Chondrocyte (in vitro differentiated cells): ENCODE measurements at places on chromosomes 16 and 17. TPM values are rescaled to one million over a fixed set of nuclear protein-coding genes. Genes with fewer than 3 reads are reported as not detected.

Gene KRTAP2-1
- total RNA-seq: not detected in 3 replicates

Gene TEX2
- 45.3 to 119 TPM (median 47.3 TPM) in 3 replicates for total RNA-seq

Gene GFAP
- 0.55 to 1.0 TPM in 2 of 3 replicates, not detected in the other for total RNA-seq

Gene TGFB1I1
- total RNA-seq: 124 to 224 TPM (median 221 TPM) in 3 replicates

Gene SPATA22
- total RNA-seq: not detected in 3 replicates

Gene MSLN
- total RNA-seq: 0.41 TPM in 1 of 3 replicates, not detected in the others

Gene UQCRC2
- total RNA-seq: 144 to 176 TPM (median 154 TPM) in 3 replicates

Gene CDT1
- total RNA-seq: 2.9 to 11.7 TPM (median 3.7 TPM) in 3 replicates

Gene BCL7C
- total RNA-seq: 34.6 to 37.5 TPM (median 37.3 TPM) in 3 replicates

Gene MAP2K6
- 0.75 to 6.1 TPM (median 0.90 TPM) in 3 replicates for total RNA-seq

Gene PRR35
- not detected in 3 replicates for total RNA-seq

Gene C16orf74
- 0.82 to 1.6 TPM (median 1.0 TPM) in 3 replicates for total RNA-seq

Gene LYZL6
- total RNA-seq: not detected in 3 replicates

Gene KRTAP9-4
- not detected in 3 replicates for total RNA-seq

Gene ZG16
- total RNA-seq: not detected in 3 replicates

- H3K4me3 ChIP-seq: no peak overlapping the region
- H3K27me3 ChIP-seq: no peaks in the 10 kb centered on the region
These were observed 3.1 kb upstream of the MMP2 start for GRCh38 chr16:55475919-55476318.

- H3K27me3 ChIP-seq: peaks cover 26% of the 10 kb centered on the region
- no peak overlapping the region for H3K27ac ChIP-seq
- H3K4me1 ChIP-seq: peaks cover 4% of the 10 kb centered on the region
- H3K36me3 ChIP-seq: no peaks in the 10 kb centered on the region
- H3K4me3 ChIP-seq: no peak overlapping the region
- DNase-seq: no peak
These were observed 1.5 kb upstream of the BAIAP3 start for GRCh38 chr16:1331712-1332617.

DNA sequence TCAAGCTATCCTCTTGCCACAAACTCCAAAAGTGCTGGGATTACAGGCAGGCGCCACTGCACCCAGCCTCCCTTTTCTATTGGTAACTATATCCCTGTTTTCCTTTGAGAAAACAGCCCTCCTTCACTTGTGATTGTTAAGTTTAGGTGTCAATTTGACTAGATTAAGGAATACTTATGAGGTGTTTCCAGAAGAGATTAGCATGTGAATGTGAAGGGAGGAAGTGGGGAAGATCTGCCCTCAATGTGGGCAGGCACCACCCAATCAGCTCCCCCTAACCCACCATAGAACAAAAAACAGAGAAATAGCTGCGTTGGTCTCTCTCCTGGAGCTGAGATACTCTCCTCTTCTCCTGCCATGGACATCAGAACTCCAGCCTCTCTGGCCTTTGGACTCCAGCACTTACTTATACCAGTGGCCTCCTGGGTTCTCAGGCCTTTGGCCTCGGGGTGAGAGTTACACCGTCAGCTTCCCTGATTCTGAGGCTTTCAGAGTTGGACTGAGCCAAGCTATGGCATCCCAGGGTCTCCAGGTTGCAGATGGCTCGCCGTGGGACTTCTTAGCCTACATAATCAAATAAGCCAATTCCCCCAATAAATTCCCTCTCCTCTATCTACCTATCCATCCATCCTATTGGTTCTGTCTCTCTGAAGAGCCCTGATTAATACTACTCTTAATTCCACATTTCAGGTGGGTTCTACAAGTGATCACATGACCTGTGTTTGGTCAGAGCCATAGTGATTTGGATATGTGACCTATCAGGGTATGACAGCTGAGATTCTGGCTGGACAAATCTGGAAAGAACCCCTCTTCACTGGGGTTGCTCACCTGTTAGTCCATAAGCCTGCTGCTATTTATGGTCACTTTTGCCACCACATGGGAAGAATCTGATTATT, 12.0 kb upstream of the STAT3 start:
- peak overlapping the region; percentile 61 for H3K27ac ChIP-seq
- no peak overlapping the region for H3K4me3 ChIP-seq
- H3K27me3 ChIP-seq: no peaks in the 10 kb centered on the region

GRCh38 chr16:50901062-50901461, 159.2 kb downstream of the CYLD start:
- no peak for DNase-seq
- H3K27ac ChIP-seq: no peak overlapping the region
- peaks cover 3% of the 10 kb centered on the region for H3K27me3 ChIP-seq
- no peaks in the 10 kb centered on the region for H3K4me1 ChIP-seq

DNA sequence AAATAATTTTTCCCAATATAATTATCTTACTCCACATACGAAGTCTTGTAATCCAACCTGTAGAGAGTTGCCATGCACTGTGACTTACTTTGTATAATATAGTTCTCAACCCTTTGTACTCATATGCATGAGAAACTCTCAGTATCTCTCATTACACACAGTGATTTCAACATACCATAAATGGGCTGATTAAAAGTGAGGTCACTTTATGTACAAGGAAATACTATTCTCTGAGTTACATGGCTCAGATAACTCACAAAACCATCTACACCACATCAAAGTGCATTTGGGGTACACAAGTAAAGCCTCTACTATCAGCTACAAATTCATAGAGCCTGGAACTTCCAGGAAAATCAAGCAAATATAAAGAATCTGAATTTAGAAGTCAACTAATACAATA, 27.9 kb downstream of the SLFN12 start:
- H3K4me3 ChIP-seq: no peak overlapping the region
- H3K27ac ChIP-seq: no peak overlapping the region
- H3K36me3 ChIP-seq: peaks cover 13% of the 10 kb centered on the region
- H3K27me3 ChIP-seq: no peaks in the 10 kb centered on the region

- H3K36me3 ChIP-seq: peaks cover 1% of the 10 kb centered on the region
- no peak overlapping the region for H3K4me3 ChIP-seq
- no peaks in the 10 kb centered on the region for H3K27me3 ChIP-seq
- DNase-seq: no peak
- no peaks in the 10 kb centered on the region for H3K4me1 ChIP-seq
These were observed 17.8 kb downstream of the XYLT1 start for GRCh38 chr16:17452922-17453321.

GRCh38 chr16:72206299-72206698, 34.3 kb upstream of the PMFBP1 start:
- no peak overlapping the region for H3K4me3 ChIP-seq
- peaks cover 11% of the 10 kb centered on the region for H3K4me1 ChIP-seq
- no peaks in the 10 kb centered on the region for H3K36me3 ChIP-seq
- no peaks in the 10 kb centered on the region for H3K27me3 ChIP-seq
- DNase-seq: no peak

DNA sequence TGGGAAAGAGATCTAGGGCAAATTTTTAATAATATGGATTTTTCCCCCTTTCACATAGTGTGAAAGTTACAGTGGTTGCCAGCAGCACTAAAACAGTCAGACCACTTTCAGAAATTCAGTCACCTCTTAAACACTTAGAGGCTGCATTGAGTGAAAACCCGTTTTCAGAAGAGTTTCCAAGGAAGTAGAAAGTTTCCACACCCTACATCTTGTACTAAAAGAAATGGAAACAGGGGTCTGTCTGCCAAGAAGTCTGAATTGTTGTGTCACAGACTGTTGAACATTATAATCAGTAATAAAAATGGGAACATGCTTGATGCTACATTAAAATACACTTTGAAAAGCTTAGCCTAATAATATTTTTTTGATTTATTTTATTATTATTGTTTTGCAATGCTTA, 278.9 kb upstream of the KCNJ16 start:
- H3K36me3 ChIP-seq: no peaks in the 10 kb centered on the region
- H3K4me3 ChIP-seq: no peak overlapping the region
- H3K27ac ChIP-seq: no peak overlapping the region
- no peak for DNase-seq
- H3K4me1 ChIP-seq: no peaks in the 10 kb centered on the region

GRCh38 chr16:23768581-23768980, 13.8 kb downstream of the CHP2 start:
- no peaks in the 10 kb centered on the region for H3K36me3 ChIP-seq
- H3K4me3 ChIP-seq: no peak overlapping the region
- no peaks in the 10 kb centered on the region for H3K4me1 ChIP-seq

DNA sequence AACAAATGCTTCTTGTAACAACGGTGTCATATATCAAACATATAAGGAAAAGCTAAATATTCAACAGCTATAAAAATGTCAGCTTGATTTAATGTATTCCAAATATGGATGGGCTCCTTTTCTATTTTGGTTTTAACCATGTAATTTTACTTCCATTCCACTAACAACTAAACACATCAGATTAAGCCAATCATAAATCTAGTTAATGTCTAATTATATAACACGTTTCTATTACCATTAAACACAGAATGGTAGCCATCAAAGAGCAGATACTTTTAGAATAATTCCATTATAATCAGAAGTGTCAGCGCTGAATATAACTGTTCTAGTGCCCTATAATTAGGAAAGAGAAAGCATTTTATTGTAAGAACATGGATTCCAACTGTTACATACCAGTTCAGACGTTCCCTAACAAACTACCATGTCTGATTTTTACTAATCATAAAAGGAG, 10.0 kb downstream of the CMC2 start:
- no peak overlapping the region for H3K27ac ChIP-seq
- no peaks in the 10 kb centered on the region for H3K27me3 ChIP-seq
- H3K4me1 ChIP-seq: peaks cover 30% of the 10 kb centered on the region
- H3K4me3 ChIP-seq: no peak overlapping the region
- DNase-seq: no peak

DNA sequence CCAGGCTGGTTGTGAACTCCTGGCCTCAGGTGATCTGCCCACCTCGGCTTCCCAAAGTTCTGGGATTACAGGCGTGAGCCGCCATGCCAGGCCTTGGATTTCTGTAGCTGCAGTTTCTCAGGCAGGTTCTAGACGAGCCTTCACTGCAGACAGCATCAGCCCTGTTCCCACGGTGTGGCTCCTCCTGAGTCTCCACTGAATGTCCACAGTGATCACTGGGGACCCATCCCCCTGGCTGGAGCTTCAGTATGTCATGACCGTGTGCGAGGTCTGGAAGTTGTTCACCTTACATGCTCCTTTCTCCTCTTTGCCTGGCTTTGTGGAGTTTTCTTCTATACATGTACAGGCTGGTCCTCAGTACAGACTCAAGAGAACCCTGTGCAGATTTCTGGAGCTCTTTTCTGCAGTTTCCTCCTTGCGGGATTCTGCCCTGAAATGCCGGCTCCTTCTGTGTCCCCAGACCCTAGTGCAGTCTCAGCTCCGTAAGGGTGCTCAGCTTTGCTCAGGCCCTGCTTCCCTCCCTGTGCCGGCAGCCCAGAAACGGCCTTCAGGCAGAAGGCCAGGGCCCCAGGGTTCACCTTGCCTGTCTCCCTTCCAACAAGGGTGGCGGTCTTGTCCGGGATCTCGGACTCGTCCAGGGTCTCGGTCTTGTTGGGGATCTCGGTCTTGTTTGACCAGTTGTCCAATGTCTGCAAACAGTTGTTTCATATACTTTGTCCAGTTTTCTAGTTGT, 14.3 kb upstream of the FASN start:
- no peaks in the 10 kb centered on the region for H3K27me3 ChIP-seq
- no peak for DNase-seq
- H3K4me3 ChIP-seq: no peak overlapping the region
- peaks cover 10% of the 10 kb centered on the region for H3K4me1 ChIP-seq
- peaks cover 3% of the 10 kb centered on the region for H3K36me3 ChIP-seq
- H3K27ac ChIP-seq: no peak overlapping the region

- H3K4me3 ChIP-seq: no peak overlapping the region
- peaks cover 4% of the 10 kb centered on the region for H3K27me3 ChIP-seq
- H3K27ac ChIP-seq: no peak overlapping the region
- peaks cover 8% of the 10 kb centered on the region for H3K4me1 ChIP-seq
- no peaks in the 10 kb centered on the region for H3K36me3 ChIP-seq
These were observed 26.5 kb upstream of the ZNF469 start for GRCh38 chr16:88356124-88356726.

GRCh38 chr17:62876673-62877405, 68.7 kb upstream of the MARCHF10 start:
- no peaks in the 10 kb centered on the region for H3K27me3 ChIP-seq
- peaks cover 13% of the 10 kb centered on the region for H3K4me1 ChIP-seq
- peak overlapping the region; percentile 71 for H3K27ac ChIP-seq
- no peak overlapping the region for H3K4me3 ChIP-seq

- no peaks in the 10 kb centered on the region for H3K36me3 ChIP-seq
- H3K4me1 ChIP-seq: no peaks in the 10 kb centered on the region
- peaks cover 34% of the 10 kb centered on the region for H3K27me3 ChIP-seq
These were observed 53.6 kb downstream of the SPACA3 start for GRCh38 chr17:33045216-33045615.

- peaks cover 40% of the 10 kb centered on the region for H3K4me1 ChIP-seq
- peak overlapping the region; percentile 75 for H3K4me3 ChIP-seq
- DNase-seq: no peak
- peaks cover 2% of the 10 kb centered on the region for H3K36me3 ChIP-seq
These were observed 558 bp upstream of the ZFHX3 start for GRCh38 chr16:73048292-73049080.

GRCh38 chr16:4679850-4680636, 13.3 kb upstream of the NUDT16L1 start:
- H3K27ac ChIP-seq: no peak overlapping the region
- no peak for DNase-seq
- H3K27me3 ChIP-seq: no peaks in the 10 kb centered on the region
- no peak overlapping the region for H3K4me3 ChIP-seq

- H3K4me3 ChIP-seq: no peak overlapping the region
- no peaks in the 10 kb centered on the region for H3K36me3 ChIP-seq
- no peaks in the 10 kb centered on the region for H3K27me3 ChIP-seq
- H3K4me1 ChIP-seq: peaks cover 8% of the 10 kb centered on the region
- DNase-seq: no peak
These were observed 5.7 kb upstream of the RAB5C start for GRCh38 chr17:42160531-42160910.

GRCh38 chr16:85518398-85519049, 94.6 kb upstream of the GSE1 start:
- no peak for DNase-seq
- H3K36me3 ChIP-seq: peaks cover 6% of the 10 kb centered on the region
- peaks cover 42% of the 10 kb centered on the region for H3K4me1 ChIP-seq
- no peak overlapping the region for H3K27ac ChIP-seq

- no peaks in the 10 kb centered on the region for H3K36me3 ChIP-seq
- no peak overlapping the region for H3K4me3 ChIP-seq
- H3K27ac ChIP-seq: no peak overlapping the region
- no peaks in the 10 kb centered on the region for H3K27me3 ChIP-seq
- no peak for DNase-seq
- peaks cover 37% of the 10 kb centered on the region for H3K4me1 ChIP-seq
These were observed 55.1 kb downstream of the KSR1 start for GRCh38 chr17:27511168-27511883.

GRCh38 chr17:50861822-50862528, 4.2 kb downstream of the TOB1 start:
- H3K27ac ChIP-seq: no peak overlapping the region
- DNase-seq: no peak
- H3K4me1 ChIP-seq: peaks cover 26% of the 10 kb centered on the region

- no peak overlapping the region for H3K4me3 ChIP-seq
- H3K36me3 ChIP-seq: no peaks in the 10 kb centered on the region
- peak overlapping the region; percentile 8 for H3K27ac ChIP-seq
- no peaks in the 10 kb centered on the region for H3K27me3 ChIP-seq
- DNase-seq: no peak
These were observed 6.8 kb upstream of the CYB5B start for GRCh38 chr16:69417520-69418199.

- H3K36me3 ChIP-seq: peaks cover 5% of the 10 kb centered on the region
- no peak overlapping the region for H3K27ac ChIP-seq
- DNase-seq: no peak
These were observed 5.9 kb upstream of the CAPN15 start for GRCh38 chr16:521381-522210.

GRCh38 chr17:68033636-68034451, 1.7 kb upstream of the KPNA2 start:
- no peak overlapping the region for H3K4me3 ChIP-seq
- peak overlapping the region; percentile 57 for H3K27ac ChIP-seq
- H3K4me1 ChIP-seq: peaks cover 31% of the 10 kb centered on the region
- H3K36me3 ChIP-seq: peaks cover 8% of the 10 kb centered on the region
- no peaks in the 10 kb centered on the region for H3K27me3 ChIP-seq
- DNase-seq: no peak
